K562 (cell line): ENCODE measurements at places on chromosomes 7 and 10. TPM values are rescaled to one million over a fixed set of nuclear protein-coding genes. Genes with fewer than 3 reads are reported as not detected.

The ZNHIT1 gene
- 98.3 and 110 TPM in 2 replicates for total RNA-seq

The ELFN1 gene
- total RNA-seq, result 0.45 and 0.64 TPM in 2 replicates

The STRIP2 gene
- total RNA-seq, result 50.3 and 56.3 TPM in 2 replicates

DNA sequence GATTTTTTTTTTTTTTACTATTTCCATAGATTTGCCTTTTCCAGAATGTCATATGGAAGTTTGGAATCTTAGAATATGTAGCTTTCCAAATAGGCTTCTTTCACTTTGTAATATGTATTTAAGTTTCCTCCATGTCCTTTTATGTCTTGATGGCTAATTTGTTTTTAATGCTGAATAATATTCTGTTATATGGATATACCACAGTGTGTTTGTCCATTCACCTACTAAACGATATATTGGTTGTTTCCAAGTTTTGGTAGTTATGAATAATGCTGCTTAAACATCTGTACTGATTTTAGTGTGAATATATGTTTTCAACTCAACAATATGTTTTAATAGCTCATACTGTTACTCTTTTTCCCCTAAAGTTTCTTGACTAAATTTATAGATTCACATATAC lies 669.8 kb upstream of the PCDH15 start:
- no peak for DNase-seq

DNA sequence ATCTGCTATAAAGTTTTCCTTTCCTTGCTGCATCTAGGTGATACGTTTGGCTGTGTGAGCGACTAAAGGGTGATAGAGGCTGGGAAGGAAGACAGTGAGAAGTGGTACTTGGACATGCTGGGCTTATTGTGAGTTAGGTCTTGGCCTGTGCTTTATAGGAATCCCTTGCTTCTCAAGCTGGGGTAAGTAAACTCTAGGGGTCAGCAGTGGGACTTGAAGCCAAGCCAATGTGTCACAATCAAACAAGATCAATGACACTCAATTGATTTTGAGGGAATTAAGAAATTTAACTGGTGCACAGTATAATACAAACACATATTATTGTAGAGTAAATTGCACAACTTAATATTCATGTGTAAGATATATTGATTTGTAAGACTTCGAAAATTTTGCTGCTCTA lies 155.8 kb upstream of the AOAH start:
- DNase-seq, result peak; percentile 1

- DNase-seq, result no peak
Observed at GRCh38 chr10:73965890-73966768, 31.8 kb upstream of the VCL start.

DNA sequence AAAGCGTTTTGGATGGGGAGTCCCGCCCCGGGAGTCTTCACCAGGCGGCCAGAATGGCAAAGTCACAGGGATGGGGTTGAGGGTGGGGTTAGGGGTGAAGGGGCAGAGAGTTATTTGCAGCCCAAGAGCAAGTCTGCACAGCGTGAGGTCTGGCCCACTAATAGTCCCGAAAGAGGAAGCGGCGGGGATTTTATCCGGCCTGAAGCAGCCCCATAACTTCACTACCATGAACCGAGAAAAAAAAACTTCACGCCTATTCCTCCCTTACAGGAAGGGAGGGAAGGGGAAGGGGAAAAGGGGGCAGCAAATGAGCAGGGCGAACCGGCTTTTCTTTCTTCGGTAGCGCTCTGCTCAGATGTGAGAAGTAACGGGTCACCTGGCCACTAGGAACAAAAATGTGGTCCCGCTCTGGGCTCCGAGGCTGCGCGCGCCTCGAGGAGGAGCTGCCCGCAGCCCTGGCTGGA lies 712 bp downstream of the ITPRIP start:
- peak; percentile 52 for DNase-seq

DNA sequence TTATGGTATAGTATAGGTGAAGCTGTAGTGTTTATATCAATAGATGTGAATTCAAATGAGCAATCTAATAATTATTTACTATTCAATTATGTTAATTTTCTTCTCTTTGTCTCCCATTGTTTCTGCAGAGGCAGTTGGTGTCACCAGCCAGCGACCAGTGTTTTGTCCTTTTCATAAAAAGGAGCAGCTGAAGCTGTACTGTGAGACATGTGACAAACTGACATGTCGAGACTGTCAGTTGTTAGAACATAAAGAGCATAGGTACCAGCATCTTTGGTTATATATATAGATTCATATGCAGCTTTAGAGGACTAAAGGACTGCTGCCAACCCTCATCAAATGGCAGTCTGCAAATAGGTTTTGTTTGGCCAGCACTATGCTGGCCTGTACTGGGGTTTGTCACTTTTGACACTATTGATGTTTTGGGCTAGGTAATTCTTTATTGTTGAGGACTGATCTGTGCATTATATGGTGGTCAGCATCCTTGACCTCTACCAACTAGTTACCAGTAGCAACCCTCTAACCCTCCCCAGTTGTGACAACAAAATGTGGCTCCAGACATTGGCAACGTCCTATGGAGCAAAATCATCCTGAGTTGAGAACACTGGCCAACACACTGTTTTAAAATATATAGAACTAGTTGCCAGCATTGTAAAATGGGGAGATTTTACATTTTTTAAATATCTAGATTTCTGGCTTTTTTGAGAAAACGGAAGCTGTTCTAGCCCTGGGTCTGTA lies 59.2 kb downstream of the TRIM24 start:
- no peak for DNase-seq
